ENCODE measurements at places on chromosomes 1 and 21.

GRCh38 chr21:44792702-44793591 lies 8.7 kb downstream of the UBE2G2 start:
- peak; percentile 28 for DNase-seq

DNA sequence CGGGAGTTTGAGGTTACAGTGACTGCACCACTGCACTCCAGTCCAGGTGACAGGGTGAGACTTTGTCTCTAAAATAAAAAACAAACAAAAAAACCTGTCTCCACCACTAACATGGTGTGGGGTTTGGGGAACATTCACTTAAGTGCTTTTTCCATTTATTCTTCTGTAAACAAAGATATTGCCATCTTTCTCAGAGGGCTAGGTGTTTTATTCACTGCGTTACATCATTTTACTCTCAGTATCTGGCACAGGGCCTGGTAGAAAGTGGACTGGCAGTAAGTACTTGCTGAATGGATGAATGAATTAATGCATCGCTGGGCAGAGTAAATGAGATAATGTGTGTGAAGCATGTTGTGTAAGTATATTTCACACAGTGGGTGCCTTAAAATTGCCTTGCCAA lies 20.1 kb downstream of the KIAA0040 start:
- no peak for DNase-seq

- no peak for DNase-seq
Observed at GRCh38 chr1:209839875-209840546, 12.2 kb downstream of the UTP25 start.

DNA sequence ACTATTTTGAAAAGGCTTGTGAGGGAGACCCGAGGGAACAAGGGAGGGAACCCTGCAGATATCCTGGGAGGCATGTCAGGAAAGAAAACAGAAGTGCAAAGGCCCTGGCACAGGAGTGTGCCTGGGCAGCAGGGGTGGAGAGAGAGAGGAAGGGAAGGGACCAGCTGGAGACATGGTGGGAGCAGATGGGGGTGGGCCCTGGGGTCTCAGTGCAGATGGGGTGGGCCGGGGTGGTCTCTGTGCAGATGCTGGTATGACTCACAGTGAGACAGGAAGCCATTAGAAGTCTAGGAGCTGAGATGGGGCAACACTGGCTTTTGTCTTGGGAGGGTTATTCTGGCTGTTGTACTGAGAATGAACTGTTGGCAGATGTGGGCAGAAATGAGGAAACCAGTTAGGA lies 363.6 kb upstream of the C1orf174 start:
- DNase-seq: no peak

GRCh38 chr1:65198096-65198495 lies 50.1 kb downstream of the AK4 start:
- DNase-seq: no peak

DNA sequence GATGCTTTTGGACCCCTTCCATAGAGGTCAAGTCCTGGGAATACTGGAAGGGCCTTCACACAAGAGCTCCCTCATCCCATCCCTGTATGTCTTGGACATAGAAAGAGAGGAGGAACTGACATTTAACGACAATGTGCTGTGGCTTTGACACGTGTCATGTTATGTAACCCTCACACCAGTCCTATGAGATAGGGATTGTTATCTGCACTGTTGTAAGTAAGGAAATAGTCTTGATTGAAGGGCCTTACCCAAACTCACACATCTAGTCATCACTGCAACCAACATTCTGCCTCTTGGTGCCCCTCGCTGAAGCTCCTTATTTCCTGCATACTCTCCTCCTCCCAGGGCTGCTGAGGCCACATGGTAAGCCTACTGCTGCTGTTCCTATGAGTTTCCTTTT lies 63.7 kb upstream of the ANGPTL1 start:
- no peak for DNase-seq
